LHCN-M2 (cell line): ENCODE measurements at places on chromosomes 2 and 18. TPM values are rescaled to one million over a fixed set of nuclear protein-coding genes. Genes with fewer than 3 reads are reported as not detected.

CYP26B1 gene
- 2.1 and 2.3 TPM in 2 replicates for total RNA-seq

IL1A gene
- not detected in 2 replicates for total RNA-seq

KRTCAP3 gene
- total RNA-seq, result 0.46 TPM in 1 of 2 replicates, not detected in the other

SLC23A3 gene
- total RNA-seq, result 0.06 TPM in 1 of 2 replicates, not detected in the other

REG1B gene
- total RNA-seq, result not detected in 2 replicates

ELAC1 gene
- total RNA-seq, result 4.9 and 6.7 TPM in 2 replicates

C2orf15 gene
- total RNA-seq, result not detected in 2 replicates

CFAP221 gene
- not detected in 2 replicates for total RNA-seq

MC5R gene
- not detected in 2 replicates for total RNA-seq

EVX2 gene
- not detected in 2 replicates for total RNA-seq

UGT1A4 gene
- total RNA-seq, result not detected in 2 replicates

TMEM182 gene
- total RNA-seq, result 2.7 and 4.0 TPM in 2 replicates

PDE11A gene
- not detected in 2 replicates for total RNA-seq

NFU1 gene
- 34.9 and 48.0 TPM in 2 replicates for total RNA-seq

MATN3 gene
- 6.9 and 8.2 TPM in 2 replicates for total RNA-seq

ASB18 gene
- not detected in 2 replicates for total RNA-seq

FEZ2 gene
- 104 and 126 TPM in 2 replicates for total RNA-seq

EGR4 gene
- not detected in 2 replicates for total RNA-seq

CKAP2L gene
- total RNA-seq, result 23.9 and 33.2 TPM in 2 replicates

HAAO gene
- total RNA-seq, result not detected in 2 replicates

YES1 gene
- 112 and 124 TPM in 2 replicates for total RNA-seq

IL36A gene
- total RNA-seq, result not detected in 2 replicates

AKAIN1 gene
- not detected in 2 replicates for total RNA-seq

MRPL44 gene
- total RNA-seq, result 36.2 and 38.3 TPM in 2 replicates

C2orf76 gene
- 7.0 and 15.5 TPM in 2 replicates for total RNA-seq

MSGN1 gene
- 0.46 TPM in 1 of 2 replicates, not detected in the other for total RNA-seq

KCNG2 gene
- total RNA-seq, result 0.06 and 0.13 TPM in 2 replicates

ATP8B1 gene
- total RNA-seq, result 5.6 and 8.5 TPM in 2 replicates

DAPL1 gene
- 0.34 TPM in 1 of 2 replicates, not detected in the other for total RNA-seq

ITM2C gene
- 24.0 and 29.0 TPM in 2 replicates for total RNA-seq

ERFE gene
- total RNA-seq, result 24.2 and 25.6 TPM in 2 replicates

DSC3 gene
- total RNA-seq, result not detected in 2 replicates
